AG04450 (cell line): ENCODE measurements at places on chromosomes 6 and 20. TPM values are rescaled to one million over a fixed set of nuclear protein-coding genes. Genes with fewer than 3 reads are reported as not detected.

Gene RAB44
- polyA plus RNA-seq: not detected in 2 replicates

Gene CITED2
- polyA plus RNA-seq: 95.6 and 117 TPM in 2 replicates

Gene PPP2R5D
- polyA plus RNA-seq: 59.5 and 61.5 TPM in 2 replicates

Gene BPIFB4
- not detected in 2 replicates for polyA plus RNA-seq

Gene RHAG
- not detected in 2 replicates for polyA plus RNA-seq

Gene CYB5R4
- polyA plus RNA-seq: 8.5 and 13.7 TPM in 2 replicates

Gene SSR1
- 257 and 375 TPM in 2 replicates for polyA plus RNA-seq

Gene COL19A1
- 0.09 TPM in 1 of 2 replicates, not detected in the other for polyA plus RNA-seq

Gene BMP7
- not detected in 2 replicates for polyA plus RNA-seq

Gene SLC52A3
- polyA plus RNA-seq: not detected in 2 replicates

Gene OR12D1
- not detected in 2 replicates for polyA plus RNA-seq

DNA sequence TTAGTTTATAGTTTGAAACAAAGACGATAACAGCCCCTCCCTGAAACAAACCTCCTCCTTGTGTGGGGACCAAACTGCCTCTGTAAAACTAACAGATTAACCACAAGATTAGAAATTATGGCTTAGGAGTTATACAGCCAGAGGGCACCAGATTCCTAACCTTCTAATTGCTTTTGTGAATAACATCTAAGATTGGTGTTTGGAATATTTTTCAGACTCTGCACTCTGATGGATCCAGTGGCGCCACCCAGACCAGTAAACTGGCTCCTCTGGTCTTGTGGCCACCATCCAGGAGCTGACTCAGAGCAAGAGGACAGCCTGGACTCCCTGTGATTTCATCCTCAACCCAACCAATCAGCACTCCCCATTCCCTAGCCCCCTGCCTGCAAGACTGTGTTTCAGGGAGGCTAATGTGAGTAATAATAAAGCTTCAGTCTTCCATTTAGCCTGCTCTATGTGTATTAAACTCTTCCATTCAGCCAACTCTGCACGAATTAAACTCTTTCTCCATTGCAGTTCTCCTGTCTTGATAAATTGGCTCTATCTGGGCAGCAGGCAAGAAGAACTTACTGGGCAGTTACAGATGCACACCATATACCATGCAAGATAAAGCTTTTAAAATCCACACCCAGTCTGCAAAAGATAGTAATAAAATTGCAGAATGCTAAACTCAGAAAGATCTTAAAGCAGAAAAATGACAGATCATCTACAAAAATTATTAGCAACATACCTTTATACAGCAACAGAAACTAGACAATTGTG lies 58.5 kb upstream of the SLC22A16 start:
- no peak for DNase-seq

- no peak for DNase-seq
Measured at GRCh38 chr6:167020206-167020605, 21.0 kb downstream of the CEP43 start.

GRCh38 chr6:131255434-131255833 lies 120.2 kb downstream of the AKAP7 start:
- DNase-seq: no peak

DNA sequence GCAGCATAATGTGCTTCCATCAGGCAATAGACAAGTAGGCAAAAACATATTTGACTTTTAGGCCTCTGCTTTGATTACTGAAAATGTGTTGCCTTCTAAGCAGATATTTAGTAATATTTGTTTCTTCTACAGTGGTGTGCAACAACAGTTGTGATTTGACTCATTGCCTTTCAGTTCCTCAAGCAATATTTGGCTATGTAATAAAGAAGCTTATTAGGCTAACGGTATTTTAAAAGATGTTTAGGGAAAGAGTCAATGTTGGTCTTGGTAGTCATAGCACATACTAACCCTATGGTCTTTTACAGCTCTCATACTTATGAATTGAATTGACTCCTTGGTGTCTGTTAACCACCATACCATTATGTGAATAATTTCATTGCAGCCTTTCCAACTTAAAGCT lies 124.1 kb downstream of the GRIK2 start:
- DNase-seq: no peak

DNA sequence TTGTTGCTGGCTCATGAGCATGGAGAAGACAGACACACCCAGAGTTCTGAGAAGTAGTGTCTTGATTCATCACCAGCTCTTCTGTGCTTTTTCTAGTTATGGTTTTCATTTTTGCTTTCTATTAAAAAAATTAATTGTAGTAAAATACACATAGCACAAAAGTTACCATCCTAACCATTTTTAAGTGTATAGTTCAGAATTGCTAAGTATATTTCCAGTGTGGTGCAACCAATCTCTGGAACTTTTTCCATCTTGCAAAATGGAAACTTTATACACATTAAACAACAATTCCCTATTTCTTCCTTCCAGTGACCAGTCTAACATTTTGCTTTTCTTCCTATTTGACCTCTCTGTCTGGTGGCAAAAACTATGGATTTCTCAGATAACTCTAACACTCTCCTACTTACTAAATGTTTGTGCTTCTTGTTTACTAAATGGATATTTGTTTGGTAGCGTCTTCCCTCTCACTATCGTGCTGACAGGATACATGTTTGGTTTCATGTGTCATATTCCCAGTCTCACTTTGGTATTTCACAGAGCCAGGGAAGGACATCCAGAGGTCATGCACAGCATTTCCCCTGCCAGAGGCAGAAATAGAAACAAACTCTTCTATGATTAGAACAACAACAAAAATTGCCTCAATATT lies 40.6 kb downstream of the TXLNB start:
- DNase-seq: no peak

DNA sequence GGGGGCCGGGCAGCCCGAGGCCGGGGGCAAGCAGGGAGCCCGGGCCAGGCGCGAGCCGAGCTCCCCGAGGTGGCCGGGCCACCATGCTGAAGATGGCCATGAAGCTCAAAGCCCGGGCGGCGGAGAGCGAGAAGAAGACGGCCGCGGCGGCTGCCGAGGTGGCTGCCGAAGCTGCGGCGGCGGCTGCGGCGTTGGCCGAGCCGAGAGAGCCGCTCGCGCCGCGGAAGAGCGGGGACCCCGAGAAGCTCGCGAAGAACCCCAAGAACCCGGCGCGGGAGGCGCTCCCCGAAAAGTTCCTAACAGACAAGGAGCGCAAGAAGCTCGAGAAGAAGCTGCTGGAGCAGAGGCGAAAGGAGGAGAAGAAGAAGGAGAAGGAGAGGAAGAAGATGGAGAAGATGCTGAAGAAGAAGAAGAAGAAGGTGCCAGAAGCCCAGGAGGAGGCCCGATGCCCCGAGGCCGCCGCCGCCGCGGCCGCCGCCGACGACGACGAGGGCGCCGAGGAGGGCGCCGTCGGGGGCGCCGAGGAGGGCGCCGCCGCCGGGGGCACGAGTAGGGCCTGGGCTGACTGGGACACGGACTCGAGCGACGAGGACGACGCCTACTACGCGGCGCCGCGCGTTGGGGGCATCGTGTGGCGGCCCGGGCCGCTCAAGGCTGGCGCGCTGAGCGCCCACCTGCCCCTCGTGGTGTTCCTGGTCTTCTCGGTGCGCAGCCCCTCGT lies 37.4 kb downstream of the GNAS start:
- no peak for DNase-seq

DNA sequence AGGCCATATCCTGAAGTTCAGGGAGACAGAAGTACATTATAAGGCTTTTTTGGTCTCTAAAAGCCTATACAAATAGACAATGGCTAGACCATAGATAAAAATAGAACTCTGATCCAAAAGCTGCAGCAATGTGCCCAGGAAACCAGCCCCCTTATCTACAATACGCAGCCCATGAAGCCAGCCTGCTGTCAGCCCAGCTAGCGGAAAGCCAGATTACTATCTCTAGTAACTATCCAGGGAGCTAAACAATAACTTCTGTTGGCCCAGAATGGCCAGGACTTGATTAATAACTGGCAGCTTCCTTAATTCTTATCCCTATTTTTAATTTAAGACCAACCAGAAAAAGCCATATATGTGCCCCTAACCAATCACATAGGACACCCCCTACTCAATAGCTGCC lies 160.4 kb upstream of the SMLR1 start:
- no peak for DNase-seq

- DNase-seq: no peak
Measured at GRCh38 chr6:30213667-30213956, 406 bp upstream of the TRIM26 start.

DNA sequence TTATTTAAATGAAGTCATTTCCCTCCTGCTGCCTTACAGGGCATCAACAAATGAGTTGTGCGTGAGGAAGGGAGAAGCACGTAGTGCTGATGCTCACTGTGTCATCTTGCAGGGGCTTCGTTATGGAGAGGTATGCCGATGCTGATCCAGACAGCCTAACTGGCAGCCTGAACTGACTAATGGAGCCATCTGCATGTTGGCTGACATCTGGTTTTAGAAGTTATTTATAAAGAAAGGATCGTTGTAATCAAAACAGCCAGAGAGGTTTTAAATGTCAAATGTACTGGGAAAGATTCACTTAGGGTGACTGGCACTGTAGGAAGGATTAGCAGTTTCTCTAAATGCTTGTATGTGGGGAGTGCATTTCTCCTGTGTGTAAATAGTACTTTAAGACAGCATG lies 54.6 kb downstream of the FARS2 start:
- DNase-seq: peak; percentile 77

- DNase-seq: no peak
Measured at GRCh38 chr6:163634211-163635171, 220.0 kb downstream of the QKI start.
